ENCODE measurements at places on chromosomes 12 and 14.

DNA sequence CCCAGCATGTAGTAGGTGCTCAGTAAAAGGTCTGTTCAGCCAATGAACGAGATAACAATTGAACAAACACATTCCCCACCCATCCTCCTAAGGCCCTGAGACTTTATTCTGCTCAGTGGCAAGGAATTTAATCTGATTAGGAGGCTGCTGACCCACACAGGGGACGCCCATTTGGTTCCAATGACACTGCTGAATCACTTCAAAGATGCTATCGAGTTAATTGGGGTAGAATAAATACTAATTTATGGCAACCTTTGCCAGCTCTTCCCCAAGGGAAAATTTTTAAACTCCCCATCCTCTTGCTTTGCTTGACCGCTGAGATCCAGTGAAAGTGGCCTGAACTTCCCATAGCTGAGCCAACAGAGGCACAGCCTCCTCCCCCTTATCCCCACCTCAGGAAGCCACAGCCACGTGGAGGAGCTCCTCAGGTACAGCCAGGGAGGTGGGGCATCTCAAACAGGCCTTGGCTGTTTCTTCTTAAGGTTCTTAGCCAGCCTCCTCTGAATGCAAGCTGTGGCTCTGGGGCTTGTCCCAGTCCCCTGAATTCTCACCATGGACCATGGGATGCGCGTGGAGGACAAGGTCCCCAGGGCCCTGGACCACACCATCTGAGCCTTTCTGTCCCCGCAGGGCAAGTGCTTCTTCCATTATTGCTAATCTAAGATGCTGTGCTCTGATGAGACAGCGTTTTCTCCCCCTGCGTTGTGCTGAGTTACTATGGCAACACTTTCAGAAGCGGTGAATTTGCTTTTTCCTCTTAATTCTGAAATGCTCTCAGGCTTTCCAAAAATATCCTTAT lies 26.7 kb downstream of the C14orf132 start:
- DNase-seq = peak; percentile 10

- DNase-seq = no peak
Measured at GRCh38 chr14:51333901-51334521, 94.0 kb downstream of the TMX1 start.

GRCh38 chr14:61463664-61464285 lies 142.4 kb downstream of the PRKCH start:
- DNase-seq = no peak

GRCh38 chr12:98456576-98457573 lies 58.5 kb upstream of the TMPO start:
- peak; percentile 58 for DNase-seq

DNA sequence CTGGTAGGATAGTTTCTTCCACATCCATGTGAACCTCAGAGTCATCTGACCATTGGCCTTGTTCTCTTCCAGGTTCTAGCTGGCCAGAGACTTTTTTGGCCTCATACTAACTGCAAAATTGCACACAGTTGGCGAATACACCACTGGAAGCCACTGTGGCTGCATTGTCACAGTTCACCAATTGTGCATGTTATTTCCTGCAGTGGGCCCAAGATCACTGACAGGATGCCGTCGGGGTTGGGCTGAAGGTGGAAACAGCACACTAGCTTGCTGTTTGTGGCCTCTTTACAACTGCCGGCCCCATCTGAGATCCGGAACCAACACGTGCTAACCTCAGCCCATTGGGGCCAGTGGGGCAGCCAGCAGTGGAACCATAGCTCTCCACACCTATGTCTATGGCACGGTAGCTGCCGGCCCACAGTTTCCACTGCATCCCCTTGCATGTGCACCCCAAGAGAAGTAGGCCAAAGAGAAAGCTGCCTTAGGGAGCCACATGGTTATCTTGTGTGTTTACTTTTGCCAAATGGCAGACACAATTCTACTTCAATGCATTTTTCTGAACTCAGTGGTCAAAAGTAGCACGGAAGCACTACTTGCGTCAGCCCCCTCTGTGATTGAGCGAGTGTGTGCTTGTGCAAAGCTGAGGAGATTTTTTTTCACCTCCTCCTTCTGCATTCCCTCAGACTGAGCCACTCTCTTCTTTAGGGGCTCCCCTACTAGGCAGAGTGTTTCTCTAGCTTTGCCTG lies 464.0 kb downstream of the RAD51B start:
- no peak for DNase-seq

DNA sequence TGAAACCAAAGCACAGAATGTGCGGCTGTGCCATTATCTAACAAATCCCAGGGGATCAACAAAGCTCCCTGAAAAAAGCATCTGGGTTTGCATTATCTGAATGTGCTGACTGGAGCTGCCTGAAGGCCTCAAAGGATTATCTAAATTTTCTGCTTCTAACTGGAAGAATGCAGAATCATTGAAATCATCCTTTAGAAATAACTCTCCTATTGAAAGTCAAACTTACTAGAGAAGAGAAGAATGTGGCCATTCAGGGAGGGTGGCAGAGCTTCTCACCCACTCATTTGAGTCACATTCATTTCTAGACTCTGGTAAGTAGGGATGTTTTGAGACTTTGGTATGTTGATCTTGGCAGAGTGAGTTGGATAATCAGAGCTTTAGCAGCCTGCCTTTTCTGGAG lies 220.6 kb upstream of the RGS6 start:
- DNase-seq = no peak

GRCh38 chr14:74647678-74648461 lies 35.8 kb upstream of the LTBP2 start:
- peak; percentile 97 for DNase-seq

DNA sequence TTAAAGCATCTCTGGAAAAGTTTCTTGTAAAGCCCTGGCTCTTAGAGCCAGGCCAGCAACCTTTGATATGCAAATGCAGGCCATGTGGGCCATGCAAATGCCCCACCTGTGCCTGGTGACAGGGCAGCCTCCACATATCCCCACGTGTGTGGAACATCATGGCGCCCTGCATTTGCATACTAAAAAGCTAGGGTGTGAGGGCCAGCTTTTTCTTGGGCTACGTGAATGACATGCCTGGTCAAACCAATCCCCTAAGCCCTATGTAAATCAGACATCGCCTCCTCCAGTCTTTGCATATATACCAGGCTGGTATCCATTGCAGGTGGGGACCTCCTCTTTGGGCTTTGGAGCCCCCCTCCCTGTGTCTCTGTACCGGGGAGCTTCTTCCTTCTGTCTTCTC lies 6.4 kb downstream of the CSRP2 start:
- no peak for DNase-seq

- no peak for DNase-seq
Measured at GRCh38 chr12:122363782-122364181, 58.7 kb downstream of the CLIP1 start.

- DNase-seq = no peak
Measured at GRCh38 chr14:102120888-102121287, 18.8 kb upstream of the WDR20 start.

- DNase-seq = no peak
Measured at GRCh38 chr14:42140831-42141279, 534.2 kb downstream of the LRFN5 start.

DNA sequence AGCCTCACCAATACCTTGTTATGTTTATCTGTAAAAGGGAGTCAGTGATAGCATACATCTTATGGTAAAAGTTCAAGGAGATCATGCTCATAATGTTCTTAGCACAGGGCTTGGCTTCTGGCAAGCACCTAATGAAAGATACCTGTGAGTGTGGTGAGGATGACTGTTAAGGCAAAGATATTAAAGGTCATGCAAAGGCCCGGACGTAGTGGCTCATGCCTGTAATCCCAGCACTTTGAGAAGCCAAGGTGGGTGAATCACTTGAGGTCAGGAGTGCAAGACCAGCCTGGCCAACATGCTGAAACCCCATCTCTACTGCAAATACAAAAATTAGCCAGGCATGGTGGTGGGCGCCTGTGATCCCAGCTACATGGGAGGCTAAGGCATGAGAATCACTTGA lies 425.9 kb upstream of the TBX3 start:
- no peak for DNase-seq

GRCh38 chr12:57622293-57623245 lies 10.4 kb downstream of the B4GALNT1 start:
- no peak for DNase-seq
